ENCODE measurements at places on chromosomes 3 and 15.

DNA sequence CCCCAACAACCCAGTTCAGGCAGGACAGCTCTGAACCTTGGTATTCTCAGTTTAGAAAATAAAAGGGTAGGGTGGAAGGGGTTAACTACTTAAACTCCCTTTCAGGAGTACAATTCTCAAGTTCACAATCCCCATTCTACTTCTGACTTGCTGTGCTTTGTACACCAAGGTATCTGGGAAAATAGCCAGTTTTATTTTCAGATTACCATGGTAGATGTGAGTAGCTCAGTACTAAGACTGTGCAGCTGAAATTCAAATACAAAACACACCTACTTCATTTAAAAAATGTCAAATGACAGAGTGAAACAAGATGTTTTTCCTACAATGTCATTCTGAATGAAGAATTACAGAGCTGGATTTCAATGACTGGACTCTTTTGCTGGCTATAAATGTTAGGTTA lies 27.4 kb downstream of the SLC7A14 start:
- no peak for DNase-seq

- DNase-seq = no peak
These were observed 39.6 kb downstream of the LNP1 start for GRCh38 chr3:100440895-100441294.

DNA sequence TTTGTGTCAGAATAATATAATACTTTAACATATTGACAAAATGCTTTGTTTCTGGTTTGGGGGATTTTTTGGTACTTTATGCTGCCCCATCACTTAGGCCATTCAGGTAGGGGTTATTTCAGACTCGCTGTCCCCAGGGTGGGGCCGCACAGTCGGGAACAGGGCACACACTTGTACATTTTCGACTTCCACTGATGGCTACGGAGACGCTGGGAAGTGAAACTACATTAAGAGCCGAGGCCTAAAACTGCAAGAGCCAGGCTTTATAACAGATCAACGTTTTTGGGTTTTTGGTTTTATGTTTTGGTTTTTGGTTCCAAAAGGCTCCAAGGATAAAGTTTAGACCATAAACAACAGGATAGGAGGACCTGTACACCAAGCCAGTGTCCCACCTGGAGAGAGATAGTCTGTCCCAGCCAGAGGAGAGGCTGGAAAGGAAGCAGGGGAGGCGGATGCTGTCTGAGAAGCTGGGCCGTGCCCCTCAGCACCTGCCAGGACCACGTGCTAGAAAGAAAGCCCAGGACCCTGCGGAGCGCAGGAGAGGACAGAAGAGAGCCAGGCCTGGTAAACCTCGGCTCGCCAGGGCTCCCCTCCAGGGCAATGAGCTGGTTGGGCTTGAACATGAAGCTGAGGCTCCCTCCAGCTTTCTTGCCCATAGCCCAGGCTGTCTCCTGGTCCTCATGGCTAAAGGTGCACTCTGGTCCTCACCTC lies 111.7 kb downstream of the CHSY1 start:
- no peak for DNase-seq

GRCh38 chr3:62135741-62136140 lies 237.6 kb downstream of the FEZF2 start:
- DNase-seq = no peak

GRCh38 chr15:38714309-38715072 lies 149.9 kb upstream of the RASGRP1 start:
- DNase-seq = no peak

DNA sequence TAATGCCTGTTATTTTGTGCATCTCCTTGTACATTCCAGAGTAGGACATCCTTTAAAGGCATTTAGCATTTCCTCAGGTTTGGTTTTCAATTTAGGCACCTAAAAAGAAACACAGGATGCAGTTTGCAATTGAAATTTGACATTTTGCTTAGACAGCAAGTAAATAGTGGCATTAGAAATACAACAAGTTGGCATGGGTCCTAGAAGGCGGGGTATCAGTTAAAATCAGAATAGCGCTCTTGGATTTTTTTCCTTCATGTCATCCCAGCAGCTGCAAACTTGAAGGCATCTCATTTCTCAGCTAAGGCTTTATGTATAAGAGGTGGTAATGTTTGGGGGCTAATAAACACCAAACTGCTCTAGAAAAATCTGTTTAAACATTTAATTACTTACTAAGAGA lies 47.5 kb upstream of the SKOR1 start:
- DNase-seq = no peak

DNA sequence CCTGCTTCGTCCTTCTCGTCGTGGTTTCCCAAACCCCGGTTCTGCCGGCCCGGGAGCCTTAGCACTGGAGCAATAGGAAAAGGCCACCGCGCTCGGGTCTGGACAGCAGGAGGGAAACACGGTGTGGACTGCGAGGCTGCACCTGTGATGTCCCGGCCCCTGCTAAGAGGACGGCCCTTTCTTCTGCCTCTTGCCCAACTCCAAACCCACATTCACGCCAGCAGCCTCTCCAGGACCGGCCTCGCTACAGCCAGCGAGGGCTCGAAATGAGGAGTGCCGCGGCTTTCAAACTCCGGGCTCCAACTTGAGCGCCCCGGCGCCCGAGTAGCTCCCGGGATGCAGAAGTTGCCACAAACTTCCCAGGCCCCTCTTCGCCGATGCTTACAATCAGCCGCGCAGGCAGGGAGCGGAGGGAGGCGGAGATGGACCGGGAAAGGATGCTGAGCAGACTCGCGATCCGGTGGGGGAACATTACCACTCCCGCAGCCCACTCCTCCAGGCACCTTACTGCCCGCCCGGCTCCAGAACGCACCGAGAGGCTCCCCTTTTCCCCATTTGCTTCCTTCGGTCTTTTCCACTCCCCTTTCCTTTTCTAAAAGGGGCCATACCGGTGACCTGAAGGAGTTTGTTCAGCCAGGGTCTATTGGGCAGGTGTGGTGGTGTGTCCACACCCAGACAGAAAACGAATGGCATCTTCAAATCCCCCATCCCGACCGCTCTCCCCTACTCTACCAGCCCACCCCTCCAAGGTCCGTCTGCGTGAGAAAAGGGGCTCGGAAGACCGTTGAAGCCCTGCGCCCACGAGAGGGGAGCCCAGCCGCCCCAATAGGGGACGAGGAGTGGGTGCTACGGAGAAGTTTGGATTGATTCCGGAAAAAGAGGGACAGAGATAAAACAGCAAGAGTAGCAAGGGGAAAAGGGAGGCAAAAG lies 18.8 kb upstream of the SATB1 start:
- DNase-seq = peak; percentile 12

GRCh38 chr3:197001106-197001971 lies 28.3 kb downstream of the MELTF start:
- DNase-seq = no peak

DNA sequence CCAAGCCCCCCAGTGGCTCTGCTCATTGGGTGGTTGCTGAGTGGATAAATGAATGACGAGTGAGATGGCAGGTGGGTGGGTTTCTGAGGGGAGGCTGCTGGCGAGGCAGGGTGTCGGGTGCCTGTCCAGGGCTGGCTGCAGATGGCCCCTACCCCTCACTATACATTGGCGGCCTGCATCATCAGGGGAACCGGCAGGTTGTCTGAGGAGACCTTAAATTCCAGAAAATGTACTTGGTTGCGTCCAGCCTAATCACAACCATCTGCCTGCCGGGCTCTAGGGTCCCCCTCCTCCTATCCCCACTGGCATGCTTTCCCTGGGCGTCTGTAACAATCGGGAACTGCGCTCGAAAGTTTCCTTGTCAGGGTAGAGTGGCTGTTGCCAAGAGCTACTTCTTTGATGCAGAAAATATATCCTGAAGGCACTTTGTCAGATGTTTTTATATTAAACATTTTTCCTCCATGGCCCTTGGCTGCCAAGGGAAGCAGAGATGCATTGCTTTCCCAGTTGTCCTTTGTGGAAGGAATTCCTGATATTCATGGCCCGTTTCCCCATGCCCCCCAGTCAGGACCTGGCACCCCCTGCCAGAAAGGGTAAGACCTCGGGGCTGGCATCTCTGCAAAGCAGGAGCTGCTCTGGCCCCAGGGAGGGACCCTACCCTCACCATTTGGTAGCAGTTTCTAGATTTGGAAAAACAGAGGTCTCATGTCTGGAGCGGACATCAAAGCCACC lies 22.9 kb downstream of the SMAD6 start:
- no peak for DNase-seq

DNA sequence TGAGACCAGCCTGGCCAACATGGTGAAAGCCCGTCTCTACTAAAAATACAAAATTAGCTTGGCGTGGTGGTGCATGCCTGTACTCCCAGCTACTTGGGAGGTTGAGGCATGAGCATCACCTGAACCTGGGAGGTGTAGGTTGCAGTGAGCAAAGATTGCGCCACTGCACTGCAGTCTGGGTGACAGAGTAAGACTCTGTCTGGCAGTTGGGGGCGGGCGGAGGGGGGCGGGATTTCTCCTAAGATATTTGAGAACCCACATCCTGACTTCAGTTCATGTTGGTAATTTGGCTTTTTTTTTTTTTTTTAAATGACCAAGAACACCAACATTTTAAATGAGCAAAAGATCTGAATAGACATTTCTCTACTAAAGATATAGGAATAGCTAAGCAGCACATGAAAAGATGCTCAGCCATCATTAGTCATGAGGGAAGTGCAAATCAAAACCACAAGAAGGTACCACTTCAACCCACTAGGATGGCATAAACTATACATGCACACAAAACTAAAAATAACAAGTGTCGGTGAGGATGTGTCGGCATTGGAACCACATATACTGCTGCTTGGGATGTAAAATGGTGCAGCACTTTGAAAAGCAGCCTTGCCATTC lies 75.6 kb upstream of the LMOD3 start:
- DNase-seq = no peak

DNA sequence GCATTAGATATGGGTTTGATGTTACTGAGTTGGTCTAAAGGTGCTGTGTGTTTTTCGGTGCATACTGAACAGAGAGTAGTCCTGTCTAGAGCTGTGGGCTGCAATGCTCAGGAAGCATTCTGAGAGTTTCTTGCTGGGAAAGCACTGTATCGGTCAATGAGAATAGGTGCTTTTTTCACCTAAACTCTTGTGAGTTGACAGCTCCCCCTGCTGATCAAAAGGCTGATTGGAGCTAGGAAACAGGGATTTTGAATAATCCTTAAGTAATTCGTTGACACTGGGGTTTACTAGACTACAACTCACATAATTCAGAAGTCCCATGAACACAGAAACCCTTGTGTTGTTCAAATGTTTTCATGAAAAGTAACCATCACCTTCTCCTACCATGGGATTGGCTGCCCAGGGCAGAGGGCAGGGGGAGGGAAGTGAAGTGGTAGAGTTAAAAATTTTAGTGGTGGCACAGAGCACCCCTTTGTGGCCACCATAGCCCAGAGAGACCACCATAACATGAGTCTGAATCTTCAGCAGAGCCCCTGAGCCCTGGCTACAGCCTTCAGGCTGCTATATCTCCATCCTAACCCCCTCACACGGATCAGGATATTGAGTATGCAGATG lies 13.0 kb upstream of the MANF start:
- no peak for DNase-seq

DNA sequence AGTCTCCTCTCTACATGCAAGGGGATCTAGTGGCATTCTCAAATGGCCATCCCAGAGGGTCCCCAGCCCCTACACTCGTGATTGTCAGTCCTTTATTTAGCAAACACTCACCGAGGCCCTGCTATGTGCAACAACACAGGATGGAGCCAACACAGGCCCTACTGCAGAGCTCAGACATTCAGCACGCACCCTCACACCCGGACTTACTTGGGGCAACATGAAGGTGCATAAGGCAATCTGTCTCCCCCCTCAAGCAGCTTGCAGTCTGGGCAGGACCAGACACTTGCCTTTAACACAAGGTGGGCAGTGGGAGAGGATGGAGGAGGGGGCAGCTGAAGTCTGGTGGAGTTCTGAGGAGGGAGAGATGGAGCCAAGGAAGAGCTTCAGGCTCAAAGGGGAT lies 258.4 kb downstream of the XXYLT1 start:
- no peak for DNase-seq

GRCh38 chr3:151135541-151136337 lies 50.3 kb downstream of the MED12L start:
- peak; percentile 20 for DNase-seq

DNA sequence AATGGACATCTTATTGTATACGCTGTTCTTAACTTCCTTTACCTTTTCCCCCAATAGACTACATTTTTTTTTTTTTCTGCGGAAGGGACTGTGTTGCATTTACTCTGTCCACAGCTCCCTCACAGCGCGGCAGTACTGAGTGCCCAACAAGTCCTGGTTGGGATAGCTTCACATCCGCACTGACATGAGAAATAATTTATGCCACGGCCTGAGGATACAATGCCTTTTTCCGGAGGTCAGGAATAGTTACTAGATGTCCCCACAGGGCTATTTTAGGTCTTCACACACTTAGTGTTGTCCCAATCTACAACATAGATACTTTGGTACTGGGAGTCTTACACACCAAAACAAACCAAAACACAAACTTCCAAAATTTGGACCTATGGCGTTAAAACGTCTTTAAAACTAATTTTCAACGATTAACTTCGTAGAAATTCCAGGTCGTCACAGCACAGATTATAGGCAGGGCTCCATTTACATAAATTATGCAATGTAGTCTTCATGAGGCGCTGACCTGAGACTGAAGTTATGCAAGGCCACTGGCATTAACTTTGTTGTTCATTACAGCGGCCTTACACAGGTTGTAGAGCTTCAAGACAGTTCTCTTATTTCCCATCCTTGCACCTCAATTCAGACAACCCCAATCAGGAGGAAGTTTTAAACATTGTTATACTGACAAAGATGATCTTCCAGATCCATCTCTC lies 989 bp upstream of the PPIB start:
- DNase-seq = no peak

DNA sequence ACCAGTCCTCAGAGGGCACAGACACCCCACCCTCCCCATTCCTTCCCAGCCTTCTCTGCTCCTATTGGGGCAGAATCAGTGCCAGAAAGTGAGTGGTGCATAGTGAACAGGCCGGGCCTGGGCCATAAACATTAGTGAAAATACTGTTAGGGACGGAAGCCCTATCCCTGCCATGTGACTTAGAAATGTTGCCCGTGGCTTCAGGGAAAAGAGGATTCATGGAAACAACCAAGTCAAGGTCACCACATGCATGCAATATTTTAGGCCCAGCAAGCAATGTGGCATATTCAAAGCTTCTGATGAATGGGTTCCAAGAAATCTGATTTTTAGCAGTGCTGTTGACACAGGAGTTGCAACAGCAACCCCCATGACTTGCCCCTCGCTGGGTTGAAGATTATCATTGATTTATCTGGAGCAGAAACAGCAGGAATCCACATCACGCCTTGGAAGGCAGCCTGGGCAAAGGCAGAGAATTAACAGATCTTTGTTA lies 52.3 kb downstream of the CCNL1 start:
- no peak for DNase-seq

DNA sequence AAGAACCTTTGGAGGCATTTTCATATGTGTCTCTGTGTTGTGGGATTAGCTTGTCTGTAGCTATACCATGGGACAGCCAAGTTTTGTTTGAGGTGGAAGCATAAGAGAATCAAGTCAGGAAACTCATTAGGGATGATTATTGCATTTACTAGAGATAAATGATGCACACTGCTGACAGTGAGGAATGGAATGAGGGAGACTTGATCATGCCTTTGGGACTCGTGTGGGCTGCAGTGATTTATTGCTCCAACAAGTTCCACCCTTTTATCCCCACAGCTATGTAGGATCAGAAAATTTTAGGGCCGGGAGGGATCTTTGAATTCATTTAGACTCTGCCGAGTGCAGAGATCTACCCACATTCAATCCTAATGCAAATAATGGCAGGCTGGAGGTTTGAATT lies 16.3 kb downstream of the ZNF385D start:
- DNase-seq = no peak

GRCh38 chr3:11568503-11569155 lies 75.1 kb downstream of the VGLL4 start:
- no peak for DNase-seq

- no peak for DNase-seq
These were observed 73.1 kb downstream of the FAIM start for GRCh38 chr3:138681463-138682220.

Measured in activated T-helper 1 cell treated with anti-CD3 and anti-CD28 coated beads, Interleukin-12 subunit alpha, Interleukin-12 subunit beta, Interleukin-2, Interleukin-4 antibody, amounts not matched to agents 30 ng/mL and 10 ng/mL and 1 ng/mL, durations not matched to agents 14 hours and 24 hours and 36 hours (primary cell).